ENCODE measurements at places on chromosomes 16 and 17.

GRCh38 chr16:81457326-81458133 lies 12.9 kb downstream of the CMIP start:
- DNase-seq, result no peak

DNA sequence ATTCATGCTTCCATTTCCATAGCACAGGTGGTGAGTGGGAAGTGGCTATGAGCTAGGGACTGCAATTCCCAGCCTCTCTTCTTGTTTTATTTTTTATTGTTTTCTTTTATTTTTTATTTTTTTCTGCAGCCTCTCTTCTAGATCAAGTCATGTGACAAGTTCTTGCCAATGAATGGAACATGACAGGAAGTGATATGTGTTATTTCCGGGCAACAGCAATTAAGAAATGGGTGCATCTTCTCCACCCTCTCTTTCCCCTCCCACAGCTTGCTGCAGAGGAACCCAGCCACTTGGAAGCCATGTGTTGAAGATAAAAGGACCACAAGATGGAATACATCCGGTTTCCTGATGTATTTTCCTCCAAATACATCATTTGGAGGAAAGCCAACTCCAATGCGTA lies 23.6 kb downstream of the IRX5 start:
- no peak for DNase-seq

DNA sequence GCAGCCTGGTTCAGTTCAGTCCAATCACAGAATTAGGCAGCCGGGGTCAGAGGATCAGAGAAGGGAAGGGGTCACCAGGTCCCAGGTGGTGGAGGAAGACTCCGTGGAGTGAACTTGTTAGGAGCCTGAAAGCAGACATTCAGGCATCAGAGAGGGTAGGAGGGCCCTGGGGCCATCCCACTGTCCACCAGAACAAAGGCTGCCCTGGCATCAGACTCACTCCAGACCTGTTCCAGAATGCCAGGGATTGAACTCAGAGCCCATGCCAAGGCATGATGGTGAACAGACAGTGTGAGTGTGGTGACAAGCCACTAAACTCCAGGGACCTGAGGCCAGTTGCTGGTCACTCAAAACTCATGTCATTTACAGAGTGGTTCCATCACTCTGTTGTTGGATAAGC lies 37.6 kb downstream of the B4GALNT2 start:
- no peak for DNase-seq

DNA sequence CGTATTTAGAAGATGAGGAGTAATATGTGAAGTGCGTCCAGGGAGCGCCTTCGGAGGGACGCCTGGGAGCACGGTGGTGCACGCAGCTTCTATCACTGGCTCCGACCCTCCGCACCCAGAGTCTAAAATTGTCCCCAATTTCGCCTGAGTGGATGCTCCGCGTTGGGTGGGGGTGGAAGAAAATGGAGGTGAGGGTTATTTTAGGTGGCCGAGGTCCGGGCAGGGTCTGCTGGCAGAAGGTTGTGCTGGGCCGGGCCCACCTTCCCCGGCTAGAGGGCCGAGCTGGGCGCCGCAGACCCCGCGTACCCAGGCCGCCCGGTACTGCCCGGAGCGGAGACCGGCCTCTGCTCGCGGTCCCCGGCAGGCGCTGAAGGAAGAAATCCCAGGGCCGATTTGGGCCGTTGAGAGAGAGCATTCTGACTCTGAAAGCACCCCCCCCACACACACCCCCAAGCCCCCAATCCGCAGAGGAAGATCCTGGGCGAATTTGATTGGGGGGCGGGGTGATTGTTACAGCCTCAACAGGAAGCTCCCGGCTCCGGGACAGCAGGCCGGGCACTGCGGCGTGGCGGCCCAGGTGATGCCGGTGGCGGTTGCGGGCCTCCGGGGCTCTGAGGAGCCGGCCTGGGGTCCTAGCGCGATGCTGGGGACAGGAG lies 3.0 kb downstream of the BAHCC1 start:
- DNase-seq, result no peak

DNA sequence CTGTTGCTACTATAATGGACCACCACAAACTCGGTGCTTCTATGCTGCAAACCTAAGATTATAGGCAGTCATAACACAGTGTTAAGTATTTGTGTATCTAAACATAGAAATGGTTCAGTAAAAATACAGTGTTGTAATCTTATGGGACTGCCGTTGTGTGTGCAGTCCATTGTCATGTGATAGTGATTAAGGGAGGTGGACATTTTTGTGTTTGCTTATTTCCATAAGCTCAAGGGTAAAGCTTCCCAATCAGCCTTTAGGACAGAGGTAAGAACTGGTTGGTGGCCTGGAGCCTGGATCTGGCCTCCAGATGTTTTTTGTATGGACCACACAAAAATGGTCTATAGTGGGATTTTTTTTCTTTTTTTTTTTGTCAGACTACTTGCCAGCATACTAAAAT lies 29.9 kb downstream of the WWOX start:
- no peak for DNase-seq

- DNase-seq, result peak; percentile 56
Measured at GRCh38 chr16:89322321-89323119, 105.0 kb downstream of the ZNF778 start.

DNA sequence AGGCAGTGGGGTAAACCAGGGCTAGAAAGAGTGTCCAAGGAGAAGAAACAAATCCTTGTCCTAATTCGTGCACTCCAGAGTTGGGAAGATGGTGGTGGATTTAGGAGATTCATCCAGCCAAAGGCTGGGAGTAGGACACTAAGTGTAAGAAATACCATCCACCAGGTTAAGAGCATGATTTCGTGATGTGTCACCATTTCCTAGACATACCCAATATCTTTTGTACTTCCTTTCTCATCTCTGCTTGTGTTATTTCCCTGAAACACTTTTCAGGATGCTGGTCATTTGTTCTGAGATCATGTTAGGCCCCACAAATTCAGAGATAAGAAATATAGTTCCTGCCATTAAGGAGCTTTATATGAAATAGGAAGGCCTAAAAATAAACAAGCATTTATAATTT lies 106.3 kb upstream of the HLF start:
- no peak for DNase-seq

GRCh38 chr16:676913-677312 lies 1.4 kb downstream of the RHBDL1 start:
- no peak for DNase-seq

- no peak for DNase-seq
Measured at GRCh38 chr17:32487473-32488176, 832 bp downstream of the CDK5R1 start.

GRCh38 chr17:50967795-50968194 lies 101.6 kb upstream of the TOB1 start:
- no peak for DNase-seq

GRCh38 chr17:65065906-65066305 lies 9.4 kb upstream of the GNA13 start:
- no peak for DNase-seq

- DNase-seq, result no peak
Measured at GRCh38 chr17:40951011-40951622, 13.7 kb upstream of the KRT23 start.

DNA sequence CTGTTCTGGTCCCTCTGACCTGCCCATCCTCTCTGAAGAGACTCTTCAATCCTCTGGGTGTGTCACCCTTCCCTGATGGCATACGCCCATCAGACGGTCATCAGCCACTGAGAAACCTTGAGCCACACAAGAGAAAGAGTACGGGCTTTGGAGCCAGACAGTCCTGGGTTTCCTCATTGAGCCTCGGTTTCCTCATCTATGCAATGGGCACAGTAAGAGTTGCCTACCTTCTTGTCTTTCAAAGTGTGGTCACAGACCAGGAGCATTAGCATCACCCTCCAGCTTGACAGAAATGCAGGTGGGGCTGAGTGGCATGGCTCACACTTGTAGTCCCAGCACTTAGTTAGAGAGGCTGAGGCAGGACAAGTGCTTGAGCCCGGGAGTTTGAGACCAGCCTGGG lies 26.1 kb upstream of the MEAK7 start:
- DNase-seq, result no peak

GRCh38 chr17:2266045-2266864 lies 37.3 kb downstream of the SMG6 start:
- no peak for DNase-seq

DNA sequence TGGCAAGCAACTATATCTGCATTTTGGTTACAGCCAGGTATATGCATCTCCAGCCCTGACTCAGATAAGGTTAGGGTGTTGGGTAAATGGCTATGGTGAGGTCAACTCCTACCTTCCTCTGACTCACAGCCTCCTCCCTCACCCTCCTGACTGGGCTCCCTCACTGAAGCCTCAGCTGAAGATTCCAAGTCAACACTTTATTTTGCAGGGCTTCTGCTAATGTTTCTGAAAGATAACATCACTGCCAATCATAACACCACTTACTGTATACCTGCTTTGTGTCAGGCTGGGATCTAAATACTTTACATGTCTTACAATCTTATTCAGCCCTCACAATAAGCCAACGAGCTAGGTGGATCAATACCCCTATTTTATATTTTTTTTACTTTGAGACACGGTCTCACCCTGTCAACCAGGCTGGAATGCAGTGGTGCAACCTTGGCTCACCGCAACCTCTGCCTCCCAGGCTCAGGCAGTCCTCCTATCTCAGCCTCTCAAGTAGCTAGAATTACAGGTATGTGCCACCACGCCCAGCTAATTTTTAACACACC lies 47.8 kb upstream of the GCSH start:
- no peak for DNase-seq

GRCh38 chr16:50717091-50717490 lies 23.7 kb downstream of the NOD2 start:
- no peak for DNase-seq

DNA sequence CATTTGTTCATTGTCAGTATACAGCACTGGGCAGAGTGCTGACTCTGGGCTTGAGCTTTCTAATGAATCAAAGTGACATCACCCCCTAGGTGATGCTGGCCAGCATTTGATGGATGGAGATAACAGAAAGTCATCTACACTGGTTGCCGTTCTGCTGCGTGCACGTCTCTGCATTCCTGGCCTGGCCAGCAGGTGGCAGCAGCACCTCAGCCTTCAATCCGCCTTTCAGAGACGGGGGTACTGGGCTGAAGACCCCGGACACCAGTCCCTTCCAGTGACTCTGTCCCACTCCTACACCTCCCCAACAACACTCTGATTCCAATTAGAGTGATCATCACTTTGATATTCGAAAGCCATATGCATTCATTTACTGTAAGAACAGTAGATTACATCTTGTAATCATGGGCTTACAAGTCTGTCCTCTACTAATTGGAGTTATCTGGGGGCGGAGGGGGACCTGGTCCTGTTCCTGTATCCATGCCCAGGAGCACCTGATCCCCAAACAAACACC lies 6.0 kb downstream of the CPSF4L start:
- DNase-seq, result no peak

GRCh38 chr16:75818491-75818890 lies 92.2 kb upstream of the CPHXL start:
- DNase-seq, result no peak

DNA sequence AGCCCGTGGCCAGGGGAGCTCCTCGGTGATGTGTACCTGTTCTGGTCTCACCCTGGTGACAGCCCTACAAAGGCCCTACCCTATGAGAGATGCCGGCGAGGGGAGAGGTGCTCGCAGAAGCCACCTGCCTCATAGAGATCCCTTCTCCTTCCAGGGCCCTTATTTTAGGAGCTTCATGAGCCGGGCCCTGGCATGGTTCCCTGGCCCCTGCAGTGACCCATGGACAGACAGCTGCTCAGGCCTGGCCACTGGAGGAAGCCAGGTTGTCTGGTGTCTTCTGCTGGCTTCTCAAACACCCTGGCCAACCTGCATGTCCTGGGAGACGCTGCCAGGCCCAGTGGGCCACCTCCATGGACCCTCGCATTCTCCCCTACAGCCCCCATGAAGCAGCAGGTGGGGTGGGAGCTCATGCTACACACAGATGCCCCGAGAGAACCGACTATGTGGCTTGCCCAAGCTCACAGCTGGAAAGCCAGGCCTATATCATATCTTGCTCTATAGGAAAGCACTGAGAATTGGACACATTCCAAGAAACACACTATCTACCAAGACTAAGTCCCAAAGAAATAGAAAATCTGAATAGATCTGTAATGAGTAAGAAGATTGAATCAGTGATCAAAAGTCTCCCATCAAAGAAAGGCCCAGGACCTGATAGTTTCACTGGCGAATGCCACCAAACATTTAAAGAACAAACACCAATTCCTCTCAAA lies 7.2 kb upstream of the AATK start:
- DNase-seq, result no peak

DNA sequence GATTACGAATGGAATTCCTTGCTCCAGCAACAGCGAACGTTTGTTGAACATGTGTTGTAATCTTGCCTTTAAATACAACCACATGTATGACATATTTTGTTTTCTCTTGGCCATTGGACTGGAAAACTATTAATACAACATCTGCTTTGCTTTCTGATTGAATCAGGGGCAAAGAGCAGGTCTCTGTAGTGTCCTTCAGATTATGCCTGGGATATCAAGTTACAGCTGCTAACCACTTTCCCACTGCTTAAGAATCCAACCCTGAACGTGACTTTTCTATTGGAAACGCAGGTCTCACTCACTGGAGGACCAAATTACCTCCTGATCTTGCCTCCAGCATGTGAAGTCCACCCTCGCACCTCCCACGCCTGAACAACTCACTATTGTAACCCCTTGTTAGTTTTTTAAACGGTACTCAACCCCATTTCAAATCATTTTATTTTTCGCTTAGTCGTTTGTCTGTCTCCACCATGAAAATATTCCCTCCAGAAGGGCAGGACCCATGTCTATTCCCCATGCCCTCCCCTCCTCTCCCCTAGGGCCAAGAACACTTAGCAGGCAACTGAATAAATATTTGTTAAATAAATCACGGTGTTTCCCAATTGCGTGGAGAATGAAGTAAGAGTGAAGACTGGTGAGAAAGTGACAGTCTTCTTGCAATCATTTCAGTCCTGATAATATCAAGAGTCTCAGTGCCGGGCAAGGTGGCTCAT lies 57.4 kb upstream of the MRTFB start:
- DNase-seq, result peak; percentile 96

- no peak for DNase-seq
Measured at GRCh38 chr17:64447526-64447925, 1.4 kb upstream of the MILR1 start.

- DNase-seq, result no peak
Measured at GRCh38 chr17:33234930-33235685, 58.0 kb downstream of the ASIC2 start.

DNA sequence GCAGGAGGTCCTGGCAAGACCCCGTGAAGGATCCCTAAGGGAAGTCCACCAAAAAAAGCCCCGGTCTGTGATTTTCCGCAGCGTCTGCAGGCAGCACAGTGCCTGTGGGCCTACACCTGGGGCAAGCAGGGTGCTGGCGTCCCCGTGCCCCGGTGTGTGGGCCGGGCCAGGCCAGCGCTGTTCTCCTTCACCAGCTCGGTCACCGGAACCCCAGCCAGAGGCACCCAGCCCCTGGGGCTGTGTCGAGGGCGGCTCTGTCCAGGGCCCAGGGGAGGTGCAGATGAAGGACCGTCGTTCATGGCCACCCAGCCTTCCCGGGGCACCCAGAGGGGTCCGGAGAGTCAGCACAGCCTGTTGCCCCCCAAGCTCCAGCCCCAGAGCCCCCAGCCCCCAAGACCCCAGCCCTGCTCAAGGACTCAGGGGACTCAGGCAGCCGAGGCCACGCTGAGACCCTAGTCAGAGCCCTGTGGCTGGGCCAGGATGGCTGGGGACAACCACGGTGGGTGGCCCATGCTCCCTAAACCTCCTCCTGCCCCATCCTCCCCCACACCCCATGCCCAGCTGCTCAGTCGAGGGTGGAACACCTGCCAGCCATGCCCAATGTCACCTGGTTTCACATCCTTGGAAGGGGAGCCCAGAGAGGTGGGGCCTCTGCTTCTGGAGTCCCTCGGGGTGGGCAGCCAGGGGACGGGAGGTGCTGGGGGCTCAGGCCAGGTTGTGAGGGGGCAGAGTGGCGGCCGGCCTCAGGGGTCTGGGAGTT lies 5.7 kb upstream of the C1QTNF8 start:
- no peak for DNase-seq

All from NCI-H524 treated with DMSO at 0.1 percent for 48 hours (cell line).